ENCODE measurements at places on chromosomes 12 and 14.

DNA sequence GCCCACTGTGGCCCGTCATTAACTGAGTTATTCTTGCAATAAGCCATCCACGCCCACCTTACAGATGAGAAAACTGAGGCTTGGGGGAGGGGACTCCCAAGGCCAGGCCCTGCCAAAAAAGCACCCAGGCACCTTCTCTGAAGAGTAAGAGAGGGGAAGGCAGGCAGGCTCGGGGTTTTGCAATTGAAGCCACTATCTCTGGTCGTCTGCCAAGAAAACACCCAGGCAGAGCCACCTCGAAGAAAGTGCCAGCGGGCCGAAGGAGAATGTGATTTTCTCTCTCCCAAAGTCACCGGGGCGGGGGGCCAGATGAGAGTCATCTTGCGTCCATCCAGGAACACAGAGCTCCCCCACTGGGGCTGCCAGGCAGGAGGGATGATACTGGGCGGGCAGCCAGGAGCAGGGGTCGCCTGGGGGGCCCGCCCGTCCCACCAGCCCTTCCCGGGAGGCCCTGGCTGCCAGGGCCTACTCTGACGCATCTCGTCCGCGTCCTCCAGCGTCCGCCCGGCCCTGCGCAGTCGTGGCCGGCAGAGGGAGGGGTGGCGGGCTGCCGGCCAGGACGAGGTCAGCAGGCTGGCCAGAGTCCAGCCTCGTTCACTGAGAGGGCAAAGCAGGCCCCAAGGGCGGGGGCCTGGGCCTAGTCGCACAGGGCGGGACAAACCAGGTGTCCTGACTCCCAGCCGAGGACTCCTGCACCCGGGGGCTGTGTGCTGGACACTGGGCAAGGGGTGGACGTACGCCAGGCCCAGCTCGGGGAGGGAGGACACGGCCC, 74.3 kb downstream of the RFLNA start:
- no peak for DNase-seq

DNA sequence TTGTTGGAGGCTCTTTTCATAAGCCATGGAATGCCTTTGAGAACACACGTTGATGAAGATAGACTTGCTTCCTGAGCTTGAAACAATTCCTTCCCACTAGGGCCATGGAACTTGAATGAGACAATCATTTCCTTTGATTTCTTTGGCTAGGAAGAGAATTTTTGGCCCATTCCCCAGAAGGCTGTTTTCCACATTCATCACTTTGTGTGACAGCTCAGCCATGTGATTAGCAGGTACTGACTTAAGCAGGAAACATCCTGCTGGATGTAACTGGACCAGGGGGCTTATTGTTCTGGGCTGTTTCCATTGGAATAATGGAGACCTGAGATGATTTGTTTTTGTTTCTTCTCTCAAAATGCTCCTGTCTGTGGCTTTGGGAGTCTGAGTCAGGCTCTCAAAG, 469.8 kb upstream of the SEL1L start:
- no peak for DNase-seq

DNA sequence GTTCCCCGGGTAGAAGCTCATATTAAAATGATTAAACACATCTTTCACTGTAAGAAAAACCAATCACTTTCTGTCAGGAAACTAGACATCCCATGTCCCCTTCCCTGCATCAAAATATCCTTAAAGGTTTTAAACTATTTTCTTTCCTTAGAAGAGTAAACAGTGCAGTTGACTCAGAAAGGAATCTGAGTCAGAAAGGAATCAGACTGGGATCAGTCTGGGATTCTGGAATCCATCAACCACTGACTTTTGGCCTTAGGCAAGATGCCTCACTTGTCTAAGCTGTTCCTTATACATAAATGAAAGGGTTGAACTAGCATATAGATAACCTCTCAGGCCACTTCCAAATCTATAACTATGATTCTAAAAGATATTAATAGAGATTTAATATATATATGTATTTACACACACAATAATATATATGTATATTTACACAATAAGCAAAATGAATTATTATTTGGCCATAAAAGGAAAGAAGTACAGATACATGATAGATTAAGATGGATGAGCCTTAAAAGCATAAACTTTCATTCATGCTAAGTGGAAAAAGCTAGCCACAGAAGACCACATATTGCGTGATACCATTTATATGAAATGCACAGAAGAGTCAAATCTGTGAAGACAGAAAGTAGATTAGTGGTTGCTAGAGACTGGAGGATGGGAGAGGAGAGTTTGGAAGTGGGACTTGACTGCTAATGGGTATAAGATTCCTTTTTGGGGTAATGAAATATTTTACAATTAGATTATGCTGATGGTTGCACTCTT, 114.4 kb downstream of the SLC38A1 start:
- DNase-seq, result no peak

DNA sequence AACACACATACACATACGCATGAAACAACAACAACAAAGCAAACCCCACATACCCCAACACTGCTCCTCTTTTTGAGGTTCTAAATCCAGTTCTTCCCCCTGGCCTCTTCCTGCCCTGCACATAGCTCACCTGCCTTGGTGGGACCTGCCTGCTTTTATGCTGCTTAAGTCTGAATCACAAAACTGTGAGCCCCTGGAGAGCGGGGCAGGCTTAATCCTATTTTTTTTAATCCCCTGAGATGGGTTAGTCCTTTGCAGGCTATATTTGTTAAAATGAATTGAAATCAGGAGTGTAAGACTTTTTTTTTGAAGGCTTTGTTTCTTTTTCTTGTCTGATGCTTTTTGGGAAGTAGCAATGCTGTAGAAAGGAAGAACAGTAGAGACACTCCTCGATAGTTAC, 84.6 kb upstream of the MAX start:
- DNase-seq, result no peak

DNA sequence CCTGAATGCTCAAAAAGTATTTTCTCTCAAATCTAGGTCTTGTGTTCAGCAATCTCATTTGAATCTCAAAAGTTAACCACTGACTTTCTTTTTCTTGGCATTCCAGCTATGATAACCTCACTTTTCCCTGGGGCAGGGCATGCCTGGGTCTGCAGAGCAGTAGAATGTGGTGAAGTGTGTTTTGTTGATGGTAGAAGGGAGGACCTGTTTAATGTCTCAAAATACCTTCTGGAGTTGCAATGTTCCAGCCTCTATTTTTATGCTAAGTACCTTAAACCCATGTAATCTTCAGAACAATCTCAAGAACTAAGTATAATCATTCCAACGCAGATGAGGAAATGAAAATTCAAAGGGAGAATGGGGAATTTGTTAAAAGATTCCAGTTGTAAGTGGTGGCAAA, 82.1 kb upstream of the FUT8 start:
- no peak for DNase-seq

DNA sequence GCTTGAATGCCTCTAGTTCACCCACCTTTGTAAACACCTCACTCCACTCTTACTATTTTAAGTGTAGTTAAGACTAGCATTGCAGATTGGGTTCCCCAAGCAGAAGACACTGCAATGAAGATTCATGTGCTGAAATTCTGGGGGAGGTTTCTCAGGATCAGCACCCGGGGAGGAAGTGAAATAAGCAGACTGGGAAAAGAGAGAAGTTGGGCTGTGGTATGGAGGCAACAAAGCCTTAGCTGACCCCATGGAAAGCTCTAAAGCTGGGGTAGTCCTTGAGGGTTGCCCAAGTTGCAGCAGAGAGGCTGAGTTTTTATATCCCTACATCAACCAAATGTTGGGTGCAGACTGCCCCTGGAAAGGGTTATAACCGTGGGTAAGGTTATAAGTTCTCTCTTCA, 23.9 kb upstream of the IGF1 start:
- no peak for DNase-seq

- peak; percentile 73 for DNase-seq
Measured at GRCh38 chr12:53749986-53750811, 1.6 kb downstream of the CISTR start.

GRCh38 chr12:104903648-104904423, 54.3 kb downstream of the SLC41A2 start:
- no peak for DNase-seq

GRCh38 chr12:94263011-94263811, 114.8 kb downstream of the PLXNC1 start:
- DNase-seq, result no peak

DNA sequence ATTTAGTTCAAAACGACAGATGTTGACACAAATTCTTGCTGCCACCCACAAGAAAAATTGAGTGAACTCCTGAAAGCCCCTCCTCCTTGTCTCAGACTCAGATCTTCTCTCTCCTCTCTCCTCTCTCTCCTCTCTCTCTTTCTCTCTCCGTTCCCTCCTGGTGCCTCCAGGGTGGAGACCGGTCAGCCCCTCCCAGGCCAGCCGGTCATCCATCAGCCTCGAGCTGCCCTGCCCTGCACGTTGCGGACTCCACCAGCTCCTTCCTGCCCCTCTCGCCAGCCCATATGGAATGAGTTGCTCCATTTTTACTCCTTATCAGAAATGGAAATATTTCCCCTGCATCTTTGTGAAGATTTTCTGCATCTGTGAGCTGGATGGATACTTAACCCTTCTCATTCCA, 103.8 kb downstream of the TBX5 start:
- no peak for DNase-seq

DNA sequence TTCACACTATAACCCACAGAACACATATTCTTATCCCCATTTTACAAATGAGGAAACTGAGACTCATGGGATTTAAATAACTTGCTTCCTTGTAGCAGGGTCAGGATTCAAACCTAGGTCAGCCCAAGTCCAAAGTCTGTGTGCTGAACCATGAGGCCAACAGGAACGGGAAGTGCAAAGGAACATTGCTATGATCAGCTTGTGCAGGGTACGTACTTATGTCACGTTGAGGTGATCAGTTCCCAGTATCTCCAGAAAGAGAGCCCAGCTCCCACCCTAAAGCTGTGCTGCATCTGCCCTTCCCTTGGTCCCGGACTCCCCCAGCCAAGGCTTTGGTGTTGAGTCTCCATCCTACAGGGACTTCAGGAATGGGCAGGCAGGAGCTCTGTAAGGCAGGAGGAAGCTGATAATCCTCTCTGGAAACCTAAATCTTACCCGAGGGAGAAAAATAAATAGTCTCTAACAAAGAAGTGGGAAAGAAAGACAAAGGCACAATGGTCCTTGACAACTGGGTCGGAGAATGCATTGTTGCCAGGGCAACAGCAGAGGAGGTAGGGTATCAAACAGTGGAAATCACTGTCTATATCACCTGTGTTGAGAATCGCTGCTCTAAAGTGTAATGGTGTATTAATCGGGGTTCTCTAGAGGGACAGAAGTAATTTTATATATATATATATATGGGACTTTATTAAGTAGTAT, 82.5 kb upstream of the FICD start:
- DNase-seq, result no peak

DNA sequence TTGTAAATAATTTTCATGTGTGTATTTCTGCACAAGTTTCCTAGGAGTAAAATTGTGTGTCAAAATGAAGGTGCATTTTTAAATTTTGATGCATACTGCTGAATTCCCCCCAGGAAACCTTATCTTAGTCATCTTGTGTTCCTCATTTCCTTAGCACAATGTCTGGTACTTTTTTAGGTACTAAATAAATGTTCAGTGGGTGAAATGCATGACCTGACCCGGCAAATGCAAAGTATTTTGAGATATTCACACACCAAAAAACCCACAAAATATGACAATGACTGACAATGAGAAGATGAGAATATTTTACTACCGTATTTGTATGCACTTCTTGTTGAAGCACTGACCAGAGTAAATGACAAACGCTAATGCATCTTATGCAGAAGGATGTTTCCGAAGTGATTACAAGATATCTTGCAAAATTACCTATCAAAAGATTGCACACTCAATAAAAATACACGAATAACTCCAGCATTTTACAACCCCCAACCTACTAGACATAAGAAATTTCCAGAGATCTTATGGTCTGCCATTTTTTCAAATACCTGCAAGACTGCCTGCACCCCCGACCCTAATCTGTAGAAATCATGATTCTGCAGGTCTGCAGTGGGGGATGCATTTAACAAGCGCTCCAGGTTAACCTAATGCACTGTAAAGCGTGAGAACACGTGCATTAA, 895 bp upstream of the PRKAB1 start:
- DNase-seq, result no peak

DNA sequence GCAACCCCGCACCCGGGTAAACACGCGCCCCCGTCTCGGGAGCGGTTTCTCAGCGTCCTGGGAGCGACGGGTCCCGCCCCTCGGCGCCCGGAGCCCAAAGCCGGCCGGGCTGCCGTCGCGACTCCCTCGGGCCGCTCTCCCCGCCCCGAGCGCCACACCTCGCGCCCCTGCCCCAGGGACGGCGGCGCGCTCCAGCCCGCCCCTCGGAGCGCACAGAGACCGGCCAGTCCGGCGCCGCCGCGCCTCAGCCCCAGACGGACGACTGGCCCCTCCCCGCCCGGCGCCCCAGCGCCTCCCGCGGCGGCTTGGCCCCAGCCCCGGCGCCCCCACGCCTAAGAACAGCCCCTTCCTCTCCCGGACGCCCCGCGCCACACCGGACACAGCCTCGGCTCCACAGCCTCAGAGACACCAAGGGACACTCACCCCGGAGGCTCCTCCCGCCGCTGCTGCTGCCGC, 411 bp downstream of the BTBD7 start:
- peak; percentile 24 for DNase-seq

DNA sequence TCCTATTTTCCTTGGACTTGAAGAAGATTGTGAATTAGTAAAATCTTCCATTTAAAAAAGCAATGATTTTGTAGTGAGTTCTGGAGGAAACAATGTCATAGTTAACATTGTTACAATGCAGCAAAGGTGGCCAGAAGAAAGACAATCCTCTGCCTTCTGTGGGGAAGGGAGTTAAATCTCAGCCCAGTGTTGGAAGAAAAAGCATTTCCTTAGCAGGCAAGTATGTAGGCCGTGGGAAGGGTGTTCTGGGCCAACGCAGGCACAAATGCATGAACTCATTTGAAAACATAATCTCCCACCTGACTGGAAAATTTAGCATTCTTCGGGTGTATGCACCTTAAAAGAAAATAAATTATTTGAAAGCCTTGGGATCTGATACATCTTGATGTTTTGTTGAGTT, 258.6 kb downstream of the ADAMTS20 start:
- DNase-seq, result no peak

DNA sequence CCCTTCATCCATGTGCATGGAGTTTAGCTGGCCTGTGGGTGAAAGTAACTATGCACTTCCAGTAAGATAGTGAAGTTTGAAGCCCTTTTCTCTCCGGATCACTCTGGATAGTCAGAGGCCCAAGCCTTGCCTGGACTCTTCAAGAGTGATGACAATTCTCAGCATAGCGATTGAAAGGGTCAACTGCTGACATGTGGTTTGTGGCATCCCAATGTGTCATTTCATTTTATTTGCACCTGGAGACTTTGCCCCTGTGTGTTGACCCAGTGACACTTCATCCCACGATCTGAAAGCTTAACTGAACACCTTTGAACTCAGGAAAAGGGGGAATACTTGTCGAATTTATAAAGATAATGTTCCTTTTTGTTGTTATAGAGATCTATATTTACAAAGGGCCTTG, 711.9 kb upstream of the TMEM132C start:
- DNase-seq, result no peak

DNA sequence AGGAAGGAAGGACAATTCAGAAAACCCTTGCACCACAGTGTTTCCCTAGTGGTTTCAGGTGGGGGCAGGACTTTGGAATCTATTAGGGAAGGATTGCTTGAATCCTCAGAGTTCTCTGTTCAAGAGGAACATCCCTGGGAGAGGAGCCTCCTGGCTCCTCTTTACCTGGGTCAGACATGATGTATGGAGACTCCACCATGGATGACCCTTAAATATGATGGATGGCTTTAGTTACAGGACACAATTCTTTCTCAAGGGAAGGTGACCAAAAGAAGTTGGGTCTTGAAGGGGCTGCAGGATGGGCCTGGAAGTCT, 396.6 kb downstream of the NRXN3 start:
- no peak for DNase-seq

GRCh38 chr14:64612021-64612380, 62.2 kb downstream of the PPP1R36 start:
- no peak for DNase-seq

GRCh38 chr14:91830777-91831176, 36.6 kb downstream of the TC2N start:
- no peak for DNase-seq

Data from NCI-H1694 treated with DMSO at 0.1 percent for 48 hours (cell line).